Stimulated activated CD4-positive, alpha-beta T cell treated with anti-CD3 and anti-CD28 coated beads, Interleukin-12 subunit alpha, Interleukin-12 subunit beta, amount 100 ng/mL, for 24 hours (primary cell): ENCODE measurements at places on chromosomes 16 and 17.

DNA sequence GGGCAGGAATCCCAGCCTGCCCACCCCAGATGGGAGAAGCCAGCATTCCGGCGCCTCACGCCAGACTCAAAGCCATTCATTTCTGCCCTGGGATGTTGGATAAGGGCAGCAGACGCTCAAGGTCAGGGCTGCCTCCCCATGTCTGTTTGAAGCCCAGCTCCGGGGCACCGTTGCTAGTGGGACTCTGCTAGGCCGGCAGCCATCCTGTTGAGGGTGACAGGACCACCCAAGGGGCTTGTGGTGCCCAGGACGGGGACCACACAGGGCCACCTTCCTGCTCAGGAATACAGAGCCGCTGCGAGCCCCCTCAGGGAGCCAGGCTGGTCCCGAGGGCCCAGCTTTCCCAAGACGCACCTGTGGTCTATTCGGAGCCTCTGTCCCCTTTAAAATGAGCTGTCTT is 101.7 kb upstream of the CREBBP start:
- no peak for DNase-seq

DNA sequence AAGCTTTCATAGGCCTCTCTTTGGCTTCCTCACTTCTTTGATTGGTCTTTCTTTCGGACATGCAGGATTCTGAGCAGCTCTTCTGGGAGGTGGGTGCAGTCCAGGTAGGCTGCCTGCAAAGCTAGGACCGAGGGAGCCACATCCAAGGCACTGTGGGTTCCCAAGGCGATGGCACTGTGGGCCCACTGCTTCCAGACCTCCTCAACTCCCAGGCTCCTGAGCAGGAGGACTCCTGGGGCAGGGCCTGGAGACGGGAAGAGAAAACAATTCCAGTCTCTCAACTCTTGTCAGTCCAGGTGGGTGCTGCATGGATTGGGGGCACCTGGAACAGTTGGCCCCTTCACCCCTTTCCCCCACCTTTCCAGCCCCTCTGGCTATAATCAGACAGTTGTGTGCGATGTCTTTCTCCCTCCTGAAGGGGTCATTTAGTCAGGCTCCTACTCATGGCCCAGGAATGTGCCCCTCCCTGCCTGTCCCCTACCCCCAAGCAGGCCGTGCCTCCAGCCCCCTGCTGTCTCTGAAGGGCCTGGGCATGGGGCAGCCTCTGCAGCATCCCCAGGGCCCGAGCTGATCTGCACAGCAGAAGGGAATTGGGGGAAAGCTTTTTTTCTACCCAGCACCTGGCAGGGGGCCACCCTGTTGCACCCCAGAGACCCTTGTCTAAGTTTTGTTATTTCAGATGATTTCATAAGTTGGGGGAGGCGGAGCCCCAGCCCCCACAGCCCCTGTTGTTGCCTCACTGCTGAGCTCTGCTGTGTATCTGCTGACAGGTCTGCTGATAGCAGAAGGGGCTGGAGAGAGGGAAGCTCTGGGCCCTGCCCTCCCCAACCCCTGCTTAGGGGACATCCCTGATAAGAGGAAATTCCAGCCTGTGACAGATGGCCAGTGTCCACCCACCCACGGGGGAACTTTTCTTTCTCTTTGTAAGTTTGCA is 330.3 kb downstream of the SEC14L1 start:
- no peak for DNase-seq

GRCh38 chr17:32746280-32746679 is 130.6 kb downstream of the MYO1D start:
- DNase-seq, result no peak

DNA sequence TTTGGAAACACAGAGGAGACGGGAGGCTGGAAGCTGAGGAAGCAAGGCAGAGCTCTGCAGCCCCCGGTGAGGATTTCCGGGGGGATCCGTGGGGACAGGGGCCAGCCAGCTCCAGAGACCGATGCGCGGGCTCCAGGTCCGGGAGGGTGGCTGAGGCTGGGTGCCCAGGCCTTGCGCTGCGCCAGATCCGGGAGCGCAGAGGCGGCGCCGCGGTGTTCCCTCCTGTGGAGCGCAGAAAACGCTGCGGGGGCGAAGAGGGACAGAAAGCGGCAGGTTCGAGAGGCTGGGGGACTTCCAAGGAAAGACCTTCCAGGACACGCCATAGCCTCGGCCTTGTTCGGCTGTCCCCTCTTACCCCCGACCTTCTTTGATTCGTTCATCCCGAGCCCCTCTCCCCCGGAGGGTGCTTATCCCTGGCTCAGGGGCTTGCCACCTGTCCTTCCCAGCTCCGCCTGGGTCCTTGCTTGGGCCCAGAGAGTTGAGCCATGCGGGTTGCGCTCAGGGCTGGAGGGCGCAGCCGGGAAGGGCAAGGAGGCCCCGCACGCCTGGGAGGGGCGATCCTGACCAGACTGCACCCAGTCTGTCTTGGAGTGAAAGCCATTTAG is 697 bp upstream of the SHISA9 start:
- DNase-seq, result no peak

DNA sequence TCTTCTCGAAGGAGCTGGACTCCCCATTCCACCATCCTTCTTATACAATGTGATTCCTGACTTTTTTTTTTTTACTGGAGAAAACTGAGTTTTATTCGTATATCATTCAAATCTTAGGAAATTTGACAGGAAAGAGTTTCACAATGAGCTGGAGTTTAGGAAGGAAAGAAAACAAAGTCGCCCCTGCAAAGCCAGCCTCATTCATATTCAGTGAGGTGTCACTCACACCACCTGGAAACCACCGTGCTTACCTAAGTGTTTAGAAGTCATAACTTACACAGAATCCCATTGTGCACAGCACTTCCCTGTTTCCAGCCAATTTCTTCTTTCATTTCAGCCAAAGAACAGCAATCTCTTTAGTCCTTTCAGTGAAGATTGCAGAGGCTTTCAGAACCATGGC is 90.3 kb upstream of the CHMP6 start:
- DNase-seq, result no peak

- no peak for DNase-seq
Measured at GRCh38 chr17:77372444-77373298, 231.9 kb downstream of the SEC14L1 start.

GRCh38 chr16:23279721-23280153 is 22.4 kb upstream of the SCNN1B start:
- no peak for DNase-seq

DNA sequence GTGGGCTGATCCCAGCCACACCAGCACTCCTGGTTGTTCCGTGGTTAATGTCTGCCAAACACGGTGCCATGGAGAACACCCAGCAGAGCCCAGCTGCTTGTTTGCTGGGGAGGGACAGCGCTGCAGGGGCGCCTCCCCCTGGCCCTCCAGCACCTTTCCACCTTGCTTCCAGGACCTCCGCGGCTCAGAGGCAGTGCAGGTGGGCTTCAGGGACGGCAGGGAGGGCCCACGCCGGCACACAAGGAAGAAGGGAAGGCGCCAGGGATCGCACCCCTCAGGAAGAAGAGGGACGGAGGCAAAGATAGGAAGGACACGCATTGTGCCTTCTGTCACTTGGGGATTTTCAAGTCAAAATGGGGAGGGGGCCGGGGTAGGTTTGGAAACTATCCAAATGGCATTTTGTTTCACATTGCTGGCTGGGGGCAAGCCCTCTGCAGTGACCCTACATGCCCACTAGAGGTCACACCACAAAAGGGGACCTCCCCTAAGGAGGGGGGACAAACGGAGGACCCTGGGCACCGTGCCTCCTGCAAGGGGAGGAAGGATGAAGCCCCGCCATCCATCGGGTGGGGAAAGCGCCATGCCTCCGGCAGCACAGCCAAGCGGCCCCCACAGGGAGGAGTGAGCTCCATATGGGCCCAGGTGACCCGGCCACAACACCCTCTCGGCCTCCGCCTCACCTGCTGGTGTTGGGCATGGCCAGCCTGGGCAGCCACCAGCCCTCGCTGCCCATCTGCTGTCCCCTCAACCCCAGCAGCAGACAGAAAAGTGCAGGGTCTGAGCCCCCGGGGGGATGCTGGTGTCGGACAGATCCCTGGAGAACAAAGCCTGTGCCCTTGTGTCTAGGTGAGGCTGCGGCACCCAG is 7.5 kb upstream of the C16orf95 start:
- no peak for DNase-seq

DNA sequence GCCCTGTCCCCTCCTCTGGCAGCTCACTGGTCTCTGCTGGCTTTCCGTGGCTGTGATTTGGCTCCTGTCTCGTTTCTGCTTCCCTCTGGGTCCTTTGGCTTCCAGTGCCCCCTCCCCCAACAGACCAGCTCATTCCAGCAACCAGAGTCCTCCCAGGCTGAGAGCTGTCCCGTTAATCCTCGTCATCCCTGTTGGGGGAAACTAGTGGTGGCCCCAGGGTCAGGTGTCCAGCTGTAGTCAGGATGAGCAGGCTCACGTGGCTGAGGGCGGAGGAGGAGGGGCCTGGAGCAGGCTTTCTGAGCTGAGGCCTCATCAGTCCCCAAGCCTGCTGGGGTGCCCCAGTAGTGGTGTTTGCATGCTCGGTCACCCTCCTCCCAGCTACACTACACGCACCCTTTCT is 10.7 kb upstream of the CBX4 start:
- no peak for DNase-seq

DNA sequence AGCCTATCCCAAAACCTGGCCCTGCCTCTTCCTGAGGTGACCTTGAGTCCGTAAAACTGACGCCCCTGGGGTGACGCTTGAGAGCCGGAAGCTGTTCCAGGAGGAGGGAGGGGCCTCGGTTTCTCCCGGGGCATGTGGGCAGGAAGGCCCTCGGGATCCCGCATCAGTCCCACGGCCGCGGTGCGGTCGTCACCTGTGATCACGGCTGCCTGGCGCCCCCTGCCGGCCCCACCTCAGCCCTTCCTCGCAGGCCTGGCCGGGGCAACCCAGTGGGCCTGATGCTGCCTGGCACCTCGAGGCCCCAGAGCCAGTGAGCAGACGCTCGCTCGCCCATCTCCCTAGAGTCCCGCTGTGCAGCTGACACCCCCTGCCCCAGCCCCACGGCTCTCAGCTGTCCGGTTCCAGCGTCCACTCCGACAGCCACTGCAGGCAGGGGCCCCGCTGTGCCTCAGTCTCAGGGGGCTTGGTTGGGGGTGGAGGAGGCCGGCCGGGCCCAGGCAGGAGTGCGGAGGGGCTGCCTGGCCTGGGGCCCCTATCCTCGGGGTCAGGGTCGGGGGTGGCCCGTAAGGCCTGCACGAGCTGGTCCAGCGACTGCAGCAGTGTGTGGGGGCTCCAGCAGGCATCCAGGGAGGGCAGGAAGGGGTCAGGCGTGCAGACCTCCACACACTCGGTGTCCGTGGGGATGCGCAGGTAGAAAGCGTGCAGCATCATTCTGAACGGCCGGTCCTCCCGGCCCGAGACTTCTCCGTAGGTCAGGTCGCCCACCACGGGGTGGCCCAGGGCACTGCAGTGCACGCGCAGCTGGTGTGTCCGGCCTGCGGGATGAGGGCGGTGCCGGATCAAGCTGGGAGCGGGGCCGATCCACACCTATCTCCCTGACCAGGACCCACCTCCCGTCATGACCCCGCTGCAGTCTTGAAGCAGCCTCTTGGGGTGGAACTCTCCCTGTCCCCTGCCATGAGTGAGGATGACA is 2.3 kb downstream of the RPUSD1 start:
- DNase-seq, result peak; percentile 58

GRCh38 chr16:81518439-81518757 is 73.8 kb downstream of the CMIP start:
- DNase-seq, result no peak

DNA sequence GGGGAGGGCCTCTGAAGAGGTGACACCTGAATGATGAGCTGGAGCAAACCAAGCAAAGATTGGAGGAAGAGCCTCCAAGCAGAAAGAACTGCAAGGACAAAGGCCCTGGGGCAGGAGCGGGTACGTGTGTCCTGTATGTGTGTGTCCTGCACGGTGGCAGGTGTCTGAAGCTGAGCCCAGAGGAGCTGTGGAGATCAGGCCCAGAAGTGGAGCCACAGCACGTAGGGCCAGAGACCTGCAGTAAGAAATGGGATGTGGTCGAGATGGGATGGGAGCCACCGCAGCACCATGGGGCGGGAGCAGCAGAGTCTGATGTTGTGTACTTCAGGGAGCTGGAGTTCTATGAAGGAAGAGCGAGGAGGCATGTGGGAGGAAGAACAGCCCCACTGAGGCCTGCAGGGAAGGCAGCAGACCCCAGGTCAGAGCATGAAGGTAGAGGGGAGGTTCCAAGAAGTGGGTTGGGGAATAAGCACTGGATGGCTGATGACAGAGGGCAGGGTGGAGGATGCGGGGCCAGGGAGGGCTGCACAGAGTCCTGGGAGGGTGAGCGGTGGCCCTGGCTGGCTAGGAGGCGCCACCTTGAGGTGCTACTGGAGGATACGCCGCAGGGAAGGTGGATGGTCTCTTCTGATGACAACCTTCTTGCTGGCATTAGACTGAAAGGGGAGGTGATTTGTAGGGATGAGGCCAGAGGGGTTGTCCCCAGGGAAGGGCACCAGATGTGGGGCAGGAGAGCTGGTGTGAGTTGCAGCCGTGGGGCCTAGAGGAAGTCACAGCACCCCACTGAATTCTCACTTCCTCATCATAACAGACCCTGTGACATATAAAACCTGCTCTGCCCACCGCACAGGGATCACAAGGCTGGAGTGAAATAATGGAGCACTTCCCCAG is 10.6 kb upstream of the CETP start:
- peak; percentile 48 for DNase-seq

- DNase-seq, result no peak
Measured at GRCh38 chr16:83951544-83951943, 1.5 kb upstream of the OSGIN1 start.

- DNase-seq, result no peak
Measured at GRCh38 chr17:17692353-17693252, 11.3 kb downstream of the RAI1 start.

GRCh38 chr16:47872225-47872624 is 283.6 kb downstream of the ABCC12 start:
- no peak for DNase-seq

DNA sequence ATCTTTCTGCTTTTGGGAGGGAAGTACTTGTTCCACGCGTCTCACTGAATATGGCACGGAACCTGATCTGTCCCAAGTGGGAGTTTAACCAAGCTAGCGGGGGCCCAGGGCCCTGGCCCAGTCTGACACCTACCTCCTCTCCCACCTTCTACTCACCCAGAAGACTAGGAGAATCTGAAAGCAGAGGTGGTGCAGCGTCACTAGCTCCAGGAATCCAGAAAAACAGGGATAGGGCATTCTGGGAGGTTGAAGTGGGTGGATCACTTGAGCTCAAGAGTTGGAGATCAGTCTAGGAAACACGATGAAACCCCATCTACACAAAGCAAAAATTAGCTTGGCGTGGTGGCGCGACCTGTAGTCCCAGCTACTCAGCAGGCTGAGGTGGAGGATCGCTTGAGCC is 163.5 kb upstream of the ZNF267 start:
- DNase-seq, result no peak

DNA sequence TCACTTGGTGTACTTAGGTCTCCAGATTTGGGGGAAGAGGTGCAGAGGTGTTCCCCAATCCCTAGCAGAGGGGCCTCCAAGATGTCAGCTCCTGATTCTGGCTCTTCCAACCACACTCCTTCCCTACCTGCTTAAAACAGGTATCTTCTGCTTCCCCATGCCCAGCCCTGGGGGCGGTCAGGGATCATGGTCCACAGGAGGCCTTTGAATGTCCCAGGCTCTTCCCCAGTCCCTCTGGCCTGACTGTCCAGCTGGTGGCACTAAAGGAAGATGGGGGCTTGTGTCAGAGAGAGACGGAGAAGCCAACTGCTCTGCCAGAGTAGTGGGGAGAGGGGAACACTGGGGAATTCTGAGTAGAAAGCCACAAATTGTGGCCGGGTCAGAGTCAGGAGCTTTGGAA is 3.8 kb downstream of the ARL4D start:
- DNase-seq, result no peak
